ENCODE measurements at places on chromosomes 2 and 18.

DNA sequence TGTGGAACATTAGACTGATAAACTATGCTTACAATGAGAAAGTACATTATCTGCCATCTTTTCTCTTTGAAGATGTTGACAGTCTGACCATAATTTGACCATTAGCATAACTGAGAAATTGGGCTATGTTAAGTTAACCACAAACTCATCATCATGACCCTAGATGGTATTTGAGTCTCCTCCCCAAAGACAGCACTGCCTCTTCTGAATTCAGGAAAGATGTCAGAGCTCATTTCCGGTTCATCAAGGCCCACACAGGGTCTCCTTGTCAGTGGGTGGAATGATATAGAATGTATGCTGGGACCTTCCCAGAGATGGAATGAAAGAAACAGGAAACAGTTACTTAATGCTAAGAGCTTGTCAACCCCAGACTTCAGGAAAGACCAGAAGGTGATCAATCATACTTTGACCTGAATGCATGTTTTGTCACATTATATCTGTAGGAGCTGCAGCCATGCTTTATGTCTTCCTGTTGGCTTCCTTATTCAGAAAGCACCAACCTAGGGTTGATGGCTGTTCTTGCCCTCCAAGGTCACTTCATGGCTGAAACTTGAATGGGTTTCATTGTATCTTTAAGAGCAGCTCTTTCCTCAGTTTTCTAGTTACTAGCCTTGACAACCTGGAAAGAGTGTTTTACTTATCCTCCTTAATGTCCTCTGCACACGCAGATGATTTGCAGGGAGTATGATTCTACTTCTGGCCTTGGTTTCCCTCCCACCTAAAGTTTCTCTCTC lies 99.1 kb upstream of the NEUROD1 start:
- no peak for DNase-seq

DNA sequence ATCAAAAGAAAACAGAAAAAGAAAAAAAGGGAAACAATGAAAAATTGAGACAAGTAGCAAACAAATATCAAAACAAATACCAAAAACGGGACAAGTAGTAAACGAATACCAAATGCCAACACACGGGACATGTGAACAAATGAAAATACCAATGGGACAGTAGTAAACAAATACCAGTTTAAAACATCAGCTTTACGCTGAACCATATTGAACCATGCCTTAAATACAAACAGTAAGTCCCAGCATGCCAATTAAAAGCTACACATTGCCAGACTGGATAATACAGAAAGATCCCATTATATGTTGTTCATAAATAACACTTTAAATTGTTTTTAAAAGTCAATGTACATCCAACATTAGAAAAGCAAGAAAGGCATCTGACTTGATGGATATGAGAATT lies 114.2 kb downstream of the NBAS start:
- no peak for DNase-seq

GRCh38 chr2:95053543-95053942 lies 28.0 kb downstream of the MAL start:
- no peak for DNase-seq

DNA sequence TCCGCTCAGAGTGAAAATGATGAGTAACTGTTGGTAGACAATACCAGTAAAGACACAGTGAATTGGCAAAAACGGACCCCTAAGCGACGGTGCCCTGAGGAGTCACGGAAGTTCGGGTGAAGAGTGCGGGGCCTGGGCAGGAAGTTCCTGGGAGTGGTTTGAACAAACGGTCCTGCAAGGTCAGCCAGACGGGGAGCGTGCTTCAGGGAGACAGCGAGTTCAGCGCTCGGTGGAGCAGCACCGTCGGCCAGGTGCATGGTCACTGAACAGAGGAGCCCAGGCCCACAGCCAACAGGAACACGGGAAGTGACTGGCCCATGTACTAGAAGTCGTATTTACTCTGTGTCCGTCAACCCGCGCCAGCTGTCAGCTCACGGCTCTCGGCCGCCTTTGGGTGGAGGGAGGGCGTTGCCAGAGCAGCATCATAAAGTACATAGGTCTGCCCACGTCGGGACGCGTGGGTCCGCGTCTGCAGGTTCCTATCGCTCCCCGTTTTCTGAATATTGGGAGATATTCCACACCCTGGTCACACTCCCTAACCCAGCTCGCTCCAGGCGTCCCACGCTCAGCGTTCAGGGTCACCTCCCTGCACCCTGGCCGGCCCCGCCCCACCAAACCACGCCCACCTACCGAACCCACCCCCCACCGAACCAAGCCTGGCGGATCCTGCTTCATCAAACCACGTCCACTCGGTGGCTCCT lies 75.6 kb upstream of the UXS1 start:
- DNase-seq, result peak; percentile 20

GRCh38 chr18:25832001-25832604 lies 258.3 kb downstream of the SS18 start:
- no peak for DNase-seq

- no peak for DNase-seq
Measured at GRCh38 chr2:235238537-235238936, 255.3 kb upstream of the AGAP1 start.

- DNase-seq, result no peak
Measured at GRCh38 chr2:176814740-176815367, 397.7 kb upstream of the HNRNPA3 start.

- DNase-seq, result no peak
Measured at GRCh38 chr2:121483021-121483420, 47.7 kb upstream of the RNU4ATAC start.

DNA sequence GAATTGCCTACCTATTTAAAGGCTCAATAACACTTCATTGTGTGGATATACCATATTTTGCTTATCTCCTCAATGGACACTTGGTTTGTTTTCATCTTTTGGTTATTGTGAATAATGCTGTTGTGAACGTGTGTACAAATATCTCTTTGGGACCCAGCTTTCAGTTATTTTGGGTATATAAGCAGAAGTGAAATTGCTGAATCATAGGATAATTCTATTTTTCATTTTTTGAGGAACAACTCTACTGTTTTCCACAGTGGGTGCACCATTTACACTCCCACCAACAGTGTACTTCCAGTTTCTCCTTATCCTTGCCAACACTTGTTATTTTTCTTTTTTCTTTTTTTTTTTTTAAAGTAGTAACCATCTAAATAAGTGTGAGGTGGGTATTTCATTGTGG lies 29.0 kb downstream of the PTPN4 start:
- DNase-seq, result no peak

GRCh38 chr2:240182001-240182400 lies 41.5 kb upstream of the OTOS start:
- no peak for DNase-seq

GRCh38 chr2:74555610-74556103 lies 1.1 kb downstream of the DOK1 start:
- DNase-seq, result no peak

DNA sequence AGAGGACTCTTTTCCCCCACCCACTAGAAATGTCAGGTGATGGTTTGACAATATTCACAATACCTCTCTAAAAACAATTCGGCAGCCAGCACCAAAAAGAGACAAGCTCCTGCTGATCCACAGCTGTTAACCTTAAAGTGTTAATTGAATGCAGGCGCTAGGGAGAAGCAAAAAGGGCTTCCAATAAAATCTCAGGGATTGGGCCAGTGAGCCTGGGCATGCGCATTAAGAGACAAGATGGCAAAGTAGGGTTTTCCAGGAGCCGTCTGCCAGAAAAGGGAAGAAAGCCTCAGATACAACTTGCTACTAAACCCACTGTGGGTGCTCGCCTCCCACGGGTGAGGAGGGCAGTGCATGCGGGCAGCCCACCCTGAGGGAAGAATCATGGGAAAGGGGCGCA lies 98.8 kb downstream of the HS6ST1 start:
- no peak for DNase-seq

DNA sequence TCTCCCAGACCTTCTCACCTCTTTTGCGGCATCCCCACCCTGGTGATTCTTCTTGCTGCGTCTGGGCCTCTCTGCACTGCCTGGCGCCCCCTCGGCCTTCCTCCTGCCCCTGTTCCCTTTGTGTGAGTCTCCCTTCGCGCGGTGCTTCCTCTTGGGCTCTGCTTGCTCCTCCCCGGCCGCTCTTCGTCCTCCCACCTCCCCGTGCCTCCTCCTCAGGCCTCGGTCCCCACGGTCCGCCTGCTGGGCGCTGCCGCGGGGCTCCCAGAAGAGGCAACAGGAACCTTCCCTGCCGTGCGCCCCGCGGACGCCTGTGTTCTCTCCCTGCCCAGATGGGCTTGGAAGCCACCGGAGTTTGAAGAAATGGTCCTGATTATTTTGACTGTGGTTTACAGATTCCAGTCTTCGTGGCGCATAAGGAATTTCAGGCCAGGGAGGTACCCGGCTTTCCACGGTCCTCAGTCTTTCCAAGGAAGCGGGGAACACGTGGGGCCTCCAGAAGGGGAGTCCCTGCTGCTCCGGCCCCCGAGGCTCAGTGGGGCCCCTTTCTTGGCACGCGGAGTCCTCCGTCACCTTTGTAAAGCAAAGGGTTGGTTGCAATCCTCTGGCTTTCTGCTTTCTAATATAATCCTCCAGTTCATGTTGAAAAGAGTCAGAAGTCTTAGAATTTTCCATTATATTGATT lies 13.1 kb downstream of the RNU2-63P start:
- DNase-seq, result no peak

- DNase-seq, result no peak
Measured at GRCh38 chr2:95166065-95166763, 605 bp downstream of the ZNF2 start.

DNA sequence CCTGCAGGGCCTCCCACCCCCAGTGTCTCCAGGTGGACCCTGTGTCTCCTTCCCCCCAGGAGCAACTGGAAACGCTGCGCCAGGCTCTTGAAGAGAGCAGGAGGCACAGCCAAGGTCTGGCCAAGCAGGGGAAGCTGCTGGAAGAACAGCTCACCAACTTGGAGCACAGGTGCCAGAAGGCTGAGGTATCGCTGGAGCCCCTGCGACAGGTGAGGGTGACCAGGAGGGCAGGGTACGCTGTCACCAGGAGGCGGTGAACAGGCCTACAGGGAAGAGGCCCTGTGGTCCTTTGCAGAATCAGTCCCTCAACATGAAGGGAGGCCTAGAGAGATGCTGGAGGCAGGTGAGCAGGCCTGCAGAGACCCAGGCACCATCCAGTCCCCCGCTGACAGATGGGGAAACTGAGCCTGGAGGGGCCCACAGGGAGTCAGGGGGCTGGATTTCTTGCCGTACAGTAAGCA lies 15.6 kb upstream of the SNED1 start:
- DNase-seq, result no peak

DNA sequence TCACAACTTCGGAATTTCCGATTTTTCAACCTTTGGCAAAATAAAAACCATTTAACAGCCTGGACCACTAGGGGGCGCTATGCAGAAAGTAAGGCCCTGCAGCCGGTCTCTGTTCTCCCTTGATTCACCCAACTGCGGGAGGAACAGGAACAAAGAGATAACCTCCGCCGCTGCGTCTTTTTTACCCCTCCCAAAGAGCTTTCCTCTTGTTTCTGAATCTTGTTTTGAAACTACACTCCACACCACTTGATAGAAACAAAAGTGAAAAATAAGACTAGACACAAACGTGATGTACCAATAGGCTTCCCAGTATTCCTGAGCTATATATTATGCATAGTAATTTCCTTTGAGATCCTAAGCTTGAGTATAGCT lies 231.2 kb downstream of the MYO3B start:
- DNase-seq, result peak; percentile 81

GRCh38 chr2:168624028-168624427 lies 168.0 kb downstream of the CERS6 start:
- DNase-seq, result no peak

- no peak for DNase-seq
Measured at GRCh38 chr18:74368901-74369705, 53.5 kb downstream of the C18orf63 start.

GRCh38 chr18:58046093-58046793 lies 2.2 kb downstream of the NEDD4L start:
- DNase-seq, result no peak

GRCh38 chr18:56902653-56903052 lies 244.2 kb upstream of the BOD1L2 start:
- no peak for DNase-seq

GRCh38 chr18:79874553-79875530 lies 76.6 kb downstream of the SLC66A2 start:
- no peak for DNase-seq

DNA sequence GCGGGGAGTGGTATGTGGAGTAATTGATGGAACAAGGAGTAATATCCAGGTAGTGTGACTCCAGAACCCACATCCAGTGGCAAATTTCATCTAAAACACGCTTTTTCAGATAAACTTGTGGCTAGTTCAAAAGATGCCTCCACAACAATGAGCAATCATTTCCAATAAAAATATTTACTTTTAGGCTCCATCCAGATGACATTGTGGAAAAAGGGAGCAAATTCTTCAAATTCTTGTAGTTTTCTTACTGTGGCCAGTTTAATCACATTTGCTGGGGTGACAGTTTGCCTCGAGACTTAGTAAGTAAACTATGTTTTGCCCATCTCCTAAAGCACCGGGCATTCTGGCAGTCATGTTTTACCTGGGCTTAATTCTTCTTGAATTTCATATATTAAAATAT lies 243.6 kb downstream of the IRS1 start:
- no peak for DNase-seq

GRCh38 chr2:102294802-102295489 lies 16.4 kb upstream of the IL1RL1 start:
- no peak for DNase-seq

DNA sequence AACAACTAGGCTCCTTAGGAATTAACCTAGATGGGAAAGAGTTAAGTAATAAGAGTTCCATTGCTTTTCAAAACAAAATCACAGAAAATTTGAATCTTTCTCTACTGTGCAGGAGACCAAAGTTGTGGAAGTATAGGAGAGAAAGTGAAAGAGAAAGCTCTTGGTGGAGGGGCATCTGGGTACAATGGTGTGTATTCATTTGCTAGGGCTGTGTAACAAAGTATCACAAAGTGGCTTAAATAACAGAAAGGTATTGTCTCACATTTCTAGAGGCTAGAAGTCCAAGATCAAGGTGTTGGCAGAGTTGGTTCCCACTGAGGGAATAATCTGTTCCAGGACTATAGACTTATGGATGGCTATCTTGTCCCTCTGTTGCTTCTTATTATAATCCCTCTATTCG lies 50.5 kb upstream of the GORASP2 start:
- no peak for DNase-seq

DNA sequence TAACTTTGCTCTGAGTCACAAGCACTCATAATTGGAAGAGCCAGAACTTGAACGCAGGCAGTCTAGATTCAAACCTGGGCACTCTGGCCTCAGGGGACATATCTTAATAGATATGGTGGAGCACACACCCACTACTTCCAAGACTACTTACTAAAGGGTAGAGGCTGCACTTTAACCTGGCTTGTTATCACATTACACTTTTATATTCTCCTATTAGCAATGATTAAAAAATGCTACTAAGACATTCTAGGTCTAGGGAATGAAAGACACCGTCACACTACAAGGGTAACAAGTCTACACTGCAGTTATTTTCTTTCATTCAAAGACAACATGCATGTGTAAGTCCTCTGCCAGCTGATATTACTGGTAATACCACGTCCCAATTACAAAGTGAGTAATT lies 258.8 kb downstream of the ZNF521 start:
- DNase-seq, result no peak

Data from stimulated activated CD4-positive, alpha-beta T cell treated with anti-CD3 and anti-CD28 coated beads, Interleukin-4, amount 100 ng/mL, for 24 hours (primary cell).